ENCODE measurements at places on chromosomes 2 and 18.

DNA sequence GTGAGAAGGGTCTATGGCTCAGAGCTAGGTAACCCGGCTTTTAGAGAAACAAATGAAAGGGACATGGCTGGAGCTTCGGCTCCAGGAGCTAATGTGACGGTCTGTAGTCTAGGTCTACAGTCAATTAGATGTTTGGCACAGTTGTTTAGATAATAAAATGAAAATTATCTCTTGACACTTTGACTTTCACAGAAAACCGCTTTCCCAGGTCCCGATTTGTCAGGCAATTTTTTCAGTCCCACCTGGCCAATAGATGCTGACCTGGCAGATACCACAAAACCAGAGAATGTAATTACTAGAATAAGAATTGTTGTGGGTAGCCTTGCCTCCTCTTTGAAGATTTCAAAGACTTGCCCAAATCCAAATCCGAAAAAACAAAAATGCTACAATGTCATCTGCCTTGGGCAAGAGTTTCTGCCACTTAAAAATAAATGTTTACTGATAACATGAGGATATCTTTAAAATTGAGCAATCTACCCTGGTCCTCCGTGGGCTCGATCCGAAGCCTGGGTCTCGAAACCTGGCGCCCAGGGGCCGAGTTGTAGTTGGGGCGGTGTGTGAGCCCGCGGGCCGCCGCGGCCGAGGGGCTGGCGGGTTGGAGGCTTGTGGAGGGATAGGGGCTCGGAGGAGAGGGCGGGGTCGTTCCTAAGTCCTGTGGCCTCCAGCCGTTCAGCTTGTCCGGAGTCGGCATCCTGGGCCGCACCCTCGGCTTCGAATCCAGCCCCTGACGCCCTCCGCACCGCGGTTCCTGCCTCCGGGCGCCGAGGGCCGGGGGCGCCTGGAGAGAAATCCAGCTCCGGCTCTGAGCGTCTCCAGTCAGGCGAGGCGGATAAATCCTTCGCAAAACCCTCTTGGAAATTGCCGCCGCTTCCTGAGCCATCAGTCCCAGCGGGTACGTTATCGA is 2.3 kb downstream of the EMX1 start:
- no peak for DNase-seq

- DNase-seq, result peak; percentile 96
Measured at GRCh38 chr2:9737053-9737875, 106.0 kb upstream of the TAF1B start.

- DNase-seq, result no peak
Measured at GRCh38 chr18:77395953-77396352, 146.3 kb downstream of the GALR1 start.

GRCh38 chr2:13819896-13820295 is 812.6 kb upstream of the LRATD1 start:
- no peak for DNase-seq

GRCh38 chr2:191907545-191907944 is 60.7 kb upstream of the CAVIN2 start:
- DNase-seq, result no peak

- DNase-seq, result no peak
Measured at GRCh38 chr2:3405876-3406275, 26.4 kb downstream of the TRAPPC12 start.

DNA sequence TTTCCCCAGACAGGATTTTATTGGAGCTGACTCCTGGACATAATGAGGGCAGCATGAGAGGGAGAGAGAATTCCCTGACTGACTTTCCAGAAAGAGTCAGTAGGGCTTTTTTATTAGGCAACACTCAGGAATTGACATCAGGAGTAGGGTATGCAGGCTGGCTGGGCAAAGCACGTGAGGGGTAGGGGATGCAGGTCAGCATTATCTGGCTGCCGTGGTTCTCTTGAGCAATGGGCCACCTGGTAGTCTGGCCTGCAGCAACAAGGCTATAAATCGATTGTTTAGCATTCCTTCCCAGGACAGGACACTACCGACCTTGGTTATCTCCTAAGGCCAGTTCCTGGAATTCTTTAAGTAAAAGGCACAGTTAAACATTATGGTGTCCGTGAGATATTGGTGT is 160.8 kb upstream of the AGAP1 start:
- DNase-seq, result no peak

DNA sequence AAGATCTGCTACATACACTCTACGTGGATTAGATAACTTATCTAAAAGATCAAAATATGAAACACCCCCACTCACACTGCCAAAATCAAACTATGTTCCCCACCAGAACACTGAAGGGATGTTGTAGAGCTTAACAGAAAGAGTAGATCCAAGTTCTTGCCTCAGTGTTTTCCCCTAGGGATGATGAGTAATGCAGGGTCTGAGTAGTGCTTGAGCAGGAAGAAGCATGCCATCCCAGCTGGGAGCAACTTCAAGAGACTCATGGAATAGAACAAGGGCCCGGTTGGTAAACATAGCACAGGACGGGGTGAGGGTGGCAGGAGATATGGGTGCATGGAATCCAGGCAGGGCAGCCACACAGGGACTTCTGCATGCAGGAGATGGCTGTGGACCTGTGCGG is 74.3 kb downstream of the SNTG2 start:
- peak; percentile 80 for DNase-seq

DNA sequence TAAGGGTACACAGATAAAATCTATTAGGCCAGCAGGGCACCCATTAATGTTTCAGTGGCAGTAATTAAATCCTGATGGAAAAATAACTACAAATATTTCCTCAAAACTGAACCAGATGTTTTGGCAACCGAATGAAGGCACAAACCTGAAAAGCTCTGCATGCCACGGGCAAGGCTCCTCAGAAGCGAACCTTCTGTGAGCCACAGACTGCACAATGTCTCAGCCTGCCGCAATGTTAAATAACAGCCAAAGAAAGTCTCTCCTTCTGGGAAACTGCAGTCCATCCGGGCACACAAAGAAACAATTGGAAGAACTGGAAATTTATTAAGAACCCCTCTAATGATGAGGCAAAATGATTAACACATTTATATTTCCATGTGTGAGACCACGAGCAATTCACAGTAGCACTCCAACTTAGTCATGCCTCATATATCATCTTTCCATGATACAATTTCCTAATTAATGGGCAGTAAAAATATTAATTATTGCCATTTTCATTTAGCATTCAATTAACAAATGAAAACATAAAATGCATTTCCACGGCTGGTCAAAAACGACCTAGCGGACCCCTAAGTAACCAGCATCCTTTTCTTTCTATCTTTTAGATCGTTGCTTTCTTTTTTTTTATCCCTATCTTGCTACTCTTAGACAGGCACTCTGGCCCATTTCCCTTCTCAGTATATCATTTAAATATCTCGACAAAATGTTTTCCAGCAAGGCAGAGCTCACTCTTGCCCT is 237.5 kb downstream of the EPHA4 start:
- peak; percentile 34 for DNase-seq

- peak; percentile 56 for DNase-seq
Measured at GRCh38 chr2:69306393-69306821, 80.6 kb downstream of the GFPT1 start.

- peak; percentile 28 for DNase-seq
Measured at GRCh38 chr18:68721681-68722583, 7.0 kb upstream of the TMX3 start.

DNA sequence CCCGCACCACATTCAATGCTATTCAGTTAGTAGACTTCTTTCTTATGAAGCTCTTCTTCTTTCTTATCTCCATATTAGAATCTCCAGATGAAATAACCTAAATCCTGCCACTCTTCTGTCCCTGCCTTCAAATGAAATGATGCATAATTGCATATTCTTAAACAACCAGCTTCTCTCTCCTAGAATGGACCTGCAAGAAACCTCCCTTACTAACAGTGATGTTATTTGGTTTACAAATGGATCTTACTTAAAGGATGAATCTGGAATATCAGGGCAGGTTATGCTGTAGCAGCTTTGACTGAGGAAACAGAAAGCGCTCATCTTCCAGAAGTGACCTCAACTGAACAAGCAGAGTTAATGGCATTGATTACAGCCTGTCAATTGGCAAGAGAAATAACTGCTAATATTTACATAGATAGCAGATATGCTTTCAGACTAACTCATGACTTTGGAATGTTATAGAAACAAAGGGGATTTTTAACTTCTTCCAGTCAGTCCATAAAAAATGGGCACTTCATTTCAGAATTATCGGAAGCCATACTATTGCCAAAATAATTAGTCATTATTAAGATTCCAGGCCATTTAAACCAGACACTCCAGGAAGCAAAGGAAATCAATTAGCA is 755.7 kb upstream of the HS6ST1 start:
- DNase-seq, result no peak

GRCh38 chr2:150925611-150926010 is 336.1 kb downstream of the RBM43 start:
- no peak for DNase-seq

DNA sequence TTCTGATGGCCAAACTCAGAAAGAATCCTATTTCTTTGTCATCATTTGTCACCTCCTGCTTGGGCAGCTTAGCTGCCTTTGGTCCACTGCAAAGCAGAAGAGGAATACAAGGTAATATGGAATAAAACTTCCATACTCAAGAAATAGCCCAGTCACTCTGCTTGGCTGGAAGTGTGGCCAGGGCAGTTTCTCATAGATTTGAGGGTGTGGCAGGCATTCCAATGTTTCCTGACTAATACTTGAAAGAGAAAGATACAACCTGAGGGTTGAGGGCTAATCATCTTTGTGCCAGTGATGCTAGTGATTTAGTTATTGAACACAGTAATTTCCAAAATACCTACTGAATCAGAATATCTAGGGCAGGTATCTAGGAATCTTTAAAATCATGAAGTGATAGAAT is 83.1 kb downstream of the FAM161A start:
- peak; percentile 29 for DNase-seq

GRCh38 chr2:31348618-31349017 is 65.9 kb downstream of the XDH start:
- no peak for DNase-seq

- no peak for DNase-seq
Measured at GRCh38 chr2:25651066-25651465, 22.3 kb downstream of the DTNB start.

DNA sequence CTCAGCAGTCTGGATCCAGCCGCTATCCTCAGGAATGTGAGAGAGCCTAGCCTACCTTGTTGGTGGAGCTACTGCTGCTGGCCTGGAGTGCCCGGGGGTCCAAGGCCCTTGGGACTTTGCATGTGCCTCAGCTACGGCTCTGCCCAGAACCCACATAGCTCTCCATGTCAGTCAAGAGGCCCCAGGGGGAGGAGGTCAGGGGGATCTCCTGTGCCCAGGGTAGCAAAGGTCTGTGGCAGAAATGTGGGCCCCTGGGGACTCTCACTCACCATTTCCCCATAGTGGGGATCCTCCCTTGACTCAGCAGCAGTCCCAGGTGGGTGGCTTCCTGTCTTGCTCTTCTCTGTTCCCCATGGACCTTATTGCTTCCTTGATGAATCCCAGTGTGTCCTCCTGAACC is 342.7 kb upstream of the CHAC2 start:
- no peak for DNase-seq

- DNase-seq, result no peak
Measured at GRCh38 chr18:3710712-3711301, 260.8 kb downstream of the TGIF1 start.
